Upper lobe of right lung (tissue), 1 donor: ENCODE measurements at places on chromosomes 1 and 21. TPM values are rescaled to one million over a fixed set of nuclear protein-coding genes. Genes with fewer than 3 reads are reported as not detected.

DNA sequence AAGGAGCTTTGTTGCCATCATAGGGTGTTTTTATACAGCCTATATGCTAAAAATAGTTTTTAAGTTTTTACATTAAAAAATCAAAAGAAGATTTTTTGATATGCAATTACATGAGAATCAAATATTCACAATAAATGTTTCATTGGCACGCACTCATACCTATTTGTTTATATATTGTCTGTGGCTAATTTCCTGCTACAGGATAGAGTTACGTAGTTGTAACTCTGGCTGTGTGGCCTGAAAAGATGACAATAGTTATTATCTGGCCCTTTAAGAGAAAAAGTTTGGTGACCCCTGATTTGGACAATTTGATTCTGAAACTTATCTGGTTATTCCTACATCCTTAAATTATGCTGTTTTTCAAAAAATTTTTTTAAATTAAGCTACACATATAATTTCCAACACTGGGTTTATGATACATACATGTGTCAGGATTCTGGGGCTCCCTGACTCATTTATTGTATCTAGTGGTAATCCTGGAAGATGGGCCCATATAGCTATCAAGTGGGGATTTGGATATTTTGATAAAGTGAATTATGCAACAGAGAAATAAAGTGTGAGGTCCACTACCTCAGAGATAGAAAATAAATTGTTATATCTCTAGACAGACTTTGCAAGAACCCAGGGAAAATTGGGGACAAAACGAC is 370.2 kb upstream of the LYPLAL1 start:
- DNase-seq, result no peak

DNA sequence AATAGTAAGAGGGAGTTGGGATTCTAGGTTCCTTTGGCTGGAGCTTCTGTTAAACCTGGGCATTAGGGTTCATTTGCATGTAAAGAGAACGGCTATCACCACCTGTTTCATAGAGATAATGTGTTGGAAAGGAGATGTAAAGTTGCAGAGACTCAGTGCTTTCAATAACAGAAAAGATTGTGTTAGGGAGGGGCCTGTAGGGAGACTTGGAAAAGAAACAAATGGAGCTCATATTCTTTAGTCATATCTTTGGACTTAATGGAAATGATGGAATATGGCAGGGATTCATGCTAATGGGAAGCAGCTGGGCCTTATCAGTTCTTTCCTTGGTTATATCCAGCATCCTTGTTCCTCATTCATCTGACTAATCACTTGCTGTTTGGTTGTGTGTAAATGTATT is 144.9 kb downstream of the CD247 start:
- DNase-seq, result no peak

The OMA1 gene
- 31.3 TPM for total RNA-seq

The GPR37L1 gene
- 0.06 TPM for total RNA-seq

GRCh38 chr1:201481004-201481380 is 12.0 kb upstream of the PHLDA3 start:
- no peak for DNase-seq

The ARMH1 gene
- total RNA-seq, result 5.9 TPM

- DNase-seq, result no peak
Observed at GRCh38 chr1:232978091-232978634, 27.8 kb downstream of the NTPCR start.

The KCNJ9 gene
- total RNA-seq, result not detected

DNA sequence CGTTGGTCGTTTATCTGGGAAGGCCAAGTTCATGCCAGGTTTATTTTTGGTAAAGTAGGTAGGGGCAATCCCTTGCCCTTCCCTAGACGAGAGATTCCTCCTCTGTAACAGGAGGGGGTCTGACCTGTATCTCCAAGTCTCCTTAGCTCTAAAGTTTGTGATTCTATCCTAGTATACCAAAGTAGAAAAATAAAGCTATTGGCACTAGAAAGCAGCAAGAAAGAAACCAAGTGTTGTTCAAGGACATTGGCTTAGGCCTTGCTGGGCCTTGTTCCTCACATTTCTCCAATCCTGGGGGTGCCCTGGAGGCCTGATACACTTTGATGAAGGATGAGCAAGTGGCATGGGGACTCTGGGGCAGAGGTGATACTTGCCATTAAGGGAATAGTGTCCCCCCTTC is 814 bp downstream of the MTARC2 start:
- no peak for DNase-seq

The RNF115 gene
- total RNA-seq, result 15.8 TPM

The S100A11 gene
- total RNA-seq, result 522 TPM

The HES3 gene
- not detected for total RNA-seq

DNA sequence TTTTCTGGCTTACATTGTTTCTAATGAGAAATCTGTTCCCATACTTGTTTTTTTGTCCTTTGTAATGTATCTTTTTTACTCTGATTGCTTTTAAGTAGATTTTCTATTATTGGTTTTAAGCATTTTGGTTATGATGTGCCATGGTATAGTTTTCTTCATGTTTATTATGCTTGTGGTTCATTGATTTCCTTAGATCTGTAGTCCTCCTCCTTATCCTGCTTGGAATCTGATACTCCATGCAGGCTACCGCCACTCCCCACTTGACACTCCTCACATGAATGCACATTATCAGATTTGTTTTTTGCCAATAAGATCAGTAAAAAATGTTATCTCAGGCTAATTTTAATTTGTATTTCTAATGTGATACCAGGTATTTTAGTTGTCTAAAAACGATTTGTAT is 20.8 kb downstream of the UROD start:
- DNase-seq, result no peak

GRCh38 chr1:41497056-41497440 is 12.6 kb upstream of the EDN2 start:
- no peak for DNase-seq

The FAAH gene
- 30.9 TPM for total RNA-seq

GRCh38 chr1:242788771-242789170 is 264.3 kb upstream of the PLD5 start:
- DNase-seq, result no peak

DNA sequence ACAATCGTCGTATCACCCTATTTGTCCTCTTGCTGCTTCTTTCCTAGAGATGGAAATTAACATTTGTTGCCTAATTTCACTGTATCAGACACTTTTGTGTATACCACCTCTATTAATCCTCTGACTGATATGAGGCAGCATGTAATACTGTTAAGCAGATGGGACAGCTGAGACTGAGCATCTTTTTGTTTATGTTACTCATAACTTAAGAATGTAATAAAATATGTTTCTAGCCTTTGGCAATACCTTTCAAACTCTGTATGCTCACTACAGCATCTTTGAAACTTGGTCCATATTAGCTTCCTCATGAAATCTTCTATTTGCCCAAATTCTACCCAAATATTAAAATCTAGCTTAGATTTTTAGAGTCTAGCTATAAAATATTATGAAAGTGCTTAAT is 2.3 kb downstream of the OR14K1 start:
- no peak for DNase-seq

DNA sequence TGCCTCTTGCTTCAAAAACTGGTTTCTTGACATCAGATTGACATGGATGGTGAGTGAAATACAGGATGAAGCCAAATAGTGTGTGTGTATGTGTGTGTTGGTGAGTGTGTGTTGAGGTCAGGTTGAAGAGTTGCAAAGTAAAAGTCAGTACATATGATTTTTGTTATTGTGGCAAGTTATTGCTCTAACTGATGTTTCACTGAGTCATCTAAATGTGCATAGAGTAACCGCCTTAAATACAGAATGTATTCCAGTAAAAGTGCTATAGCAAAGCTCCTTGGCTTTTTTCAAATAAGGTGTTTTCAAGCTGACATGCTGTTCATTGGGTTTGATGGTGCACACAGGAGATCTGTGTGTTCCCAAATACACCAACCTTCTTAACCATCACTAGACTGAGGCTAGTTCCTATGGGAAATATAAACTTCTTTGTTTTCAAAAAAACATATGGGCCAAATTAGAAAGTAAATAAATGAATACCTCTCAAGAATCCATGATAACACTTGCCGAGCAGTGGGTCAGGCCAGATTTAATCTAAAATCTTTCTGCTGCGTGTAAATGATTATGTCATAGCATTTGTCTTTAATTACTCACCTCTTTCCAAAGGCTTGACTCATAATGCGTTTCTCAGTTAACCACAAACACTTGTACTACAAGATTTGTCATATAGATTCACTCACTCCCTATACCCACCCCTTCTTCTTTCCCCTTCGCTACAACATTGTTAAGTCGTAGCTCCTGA is 151.1 kb downstream of the LYPLAL1 start:
- no peak for DNase-seq

DNA sequence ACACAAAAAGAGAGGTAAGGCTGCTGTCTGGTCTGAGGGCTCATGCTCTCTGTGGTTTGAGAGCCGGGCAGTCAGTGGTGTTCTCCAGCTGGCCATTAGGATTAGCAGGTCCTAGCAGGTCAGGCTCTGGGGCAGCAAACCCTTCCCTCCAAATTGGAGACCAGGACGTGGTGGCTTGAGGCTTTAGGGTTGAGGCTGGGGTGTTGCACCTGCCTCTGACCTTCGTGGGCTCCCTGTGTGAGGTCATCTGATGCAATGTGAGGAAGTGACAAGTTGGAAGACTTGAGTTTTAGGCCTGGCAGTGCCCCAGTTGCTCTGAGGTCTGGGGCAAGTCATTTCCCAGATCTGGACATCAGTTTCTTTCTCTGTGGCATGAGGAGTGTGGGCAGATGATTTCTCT is 24.4 kb downstream of the SZRD1 start:
- no peak for DNase-seq

- DNase-seq, result no peak
Observed at GRCh38 chr1:114178936-114179335, 25.3 kb upstream of the SYT6 start.

GRCh38 chr1:207644852-207645634 is at the start of gene CR1L:
TSS of gene CR1L (plus strand) at chr1:207645133. CDS start at chr1:207645234, 101 bp downstream.
- DNase-seq, result peak; percentile 91

DNA sequence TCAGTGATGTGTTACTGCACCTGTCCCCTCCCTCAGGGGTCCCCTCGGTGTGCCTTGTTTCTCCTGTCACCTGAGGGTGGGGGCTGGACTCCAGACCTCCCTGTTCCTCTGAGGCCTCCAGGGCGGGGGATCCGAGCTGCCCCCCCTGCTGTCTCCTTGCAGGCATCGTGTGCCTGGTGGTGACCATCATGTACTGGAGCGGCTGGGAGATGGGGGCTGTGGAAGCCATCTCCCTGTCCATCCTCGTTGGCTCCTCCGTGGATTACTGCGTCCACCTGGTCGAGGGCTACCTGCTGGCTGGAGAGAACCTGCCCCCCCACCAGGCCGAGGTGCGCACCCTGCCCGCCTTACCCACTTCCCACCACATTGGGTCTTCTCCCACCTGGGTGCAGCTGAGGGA is 56.4 kb downstream of the DISP3 start:
- peak; percentile 52 for DNase-seq

DNA sequence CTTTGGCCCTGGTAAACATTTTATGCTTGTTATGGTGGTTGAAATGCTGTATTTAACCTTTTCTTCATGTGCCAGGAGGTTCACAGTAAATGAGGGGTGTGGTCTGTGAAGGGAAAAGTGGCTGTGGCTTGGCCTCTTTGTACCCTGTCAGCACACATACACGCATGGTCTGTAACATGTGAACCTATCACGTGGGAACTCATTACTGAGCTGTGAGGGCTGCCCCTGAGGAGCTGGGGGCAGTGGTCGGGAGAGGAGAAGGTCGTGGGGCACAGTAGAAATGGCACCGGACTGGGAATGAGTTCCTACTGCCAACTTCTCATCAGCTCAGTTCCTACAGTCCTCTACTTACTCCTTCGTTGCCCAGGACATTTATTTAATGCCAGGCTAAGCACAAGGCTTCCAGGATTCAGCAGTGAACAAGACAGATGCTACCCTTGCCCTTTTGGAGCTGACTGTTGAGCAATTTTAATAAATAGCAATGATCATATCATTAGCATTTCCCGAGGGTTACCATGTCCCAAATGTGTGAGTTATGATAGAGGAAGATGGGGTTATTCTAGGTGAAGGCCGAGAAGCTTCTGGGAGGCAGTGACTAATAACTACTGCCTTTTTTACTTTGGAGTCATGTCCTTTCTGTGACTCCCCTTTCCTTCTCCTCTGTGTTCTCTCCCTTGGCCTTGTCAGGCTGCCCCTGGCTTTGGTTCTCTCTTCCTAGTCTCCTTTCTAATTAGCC is 38.8 kb downstream of the DDR2 start:
- DNase-seq, result no peak

DNA sequence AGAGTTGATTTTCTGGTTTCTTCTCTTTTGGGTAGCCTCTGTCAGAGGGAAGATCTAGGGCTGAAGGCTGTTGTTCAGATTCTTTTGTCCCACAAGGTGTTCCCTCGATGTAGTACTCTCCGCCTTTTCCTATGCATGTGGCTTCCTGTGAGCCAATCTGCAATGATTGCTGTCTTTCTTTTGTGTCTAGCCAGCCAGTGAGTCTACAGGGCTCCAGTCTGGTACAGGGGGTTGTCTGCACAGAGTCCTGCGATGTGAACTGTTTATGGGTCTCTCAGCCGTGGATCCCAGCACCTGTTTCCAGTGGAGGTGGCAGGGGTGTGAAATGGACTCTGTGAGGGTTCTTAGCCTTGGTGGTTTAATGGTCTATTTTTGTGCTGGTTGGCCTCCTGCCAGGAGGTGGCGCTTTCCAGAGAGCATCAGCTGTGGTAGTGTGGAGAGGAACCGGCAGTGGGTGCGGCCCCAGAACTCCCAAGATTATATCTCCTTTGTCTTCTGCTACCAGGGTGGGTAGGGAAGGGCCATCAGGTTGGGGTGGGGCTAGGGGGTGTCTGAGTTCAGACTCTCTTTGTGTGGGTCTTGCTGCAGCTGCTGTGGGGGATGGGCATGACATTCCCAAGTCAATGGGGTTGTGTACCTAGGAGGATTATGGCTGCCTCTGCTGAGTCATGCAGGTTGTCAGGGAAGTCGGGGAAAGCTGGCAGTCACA is 81.3 kb upstream of the C21orf91 start:
- no peak for DNase-seq

The HRNR gene
- not detected for total RNA-seq

- no peak for DNase-seq
Observed at GRCh38 chr1:3379934-3380333, 74.5 kb upstream of the ARHGEF16 start.

The SLAMF8 gene
- total RNA-seq, result 34.6 TPM

The CD84 gene
- 20.7 TPM for total RNA-seq

DNA sequence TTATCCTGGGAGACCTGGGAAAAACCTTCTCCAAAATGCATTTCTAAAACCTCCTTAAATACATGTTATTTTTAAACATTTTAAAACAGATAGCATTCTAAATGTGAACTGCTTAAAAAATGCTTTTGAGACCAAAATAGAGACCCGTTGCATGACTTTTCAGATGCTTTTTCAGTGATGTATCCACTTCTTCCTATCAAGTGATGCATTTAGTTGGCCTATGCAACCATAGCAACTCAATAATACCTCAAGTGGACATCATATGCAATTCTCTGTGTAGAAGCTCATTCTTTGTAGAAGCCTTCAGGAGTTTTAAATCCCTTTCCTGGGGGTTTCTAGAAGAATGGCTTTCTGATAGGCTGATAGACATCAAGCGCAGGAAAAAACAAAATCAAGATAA is 94.5 kb upstream of the RAVER2 start:
- no peak for DNase-seq

The BSND gene
- total RNA-seq, result not detected

GRCh38 chr1:65149351-65150107 is 1.5 kb downstream of the AK4 start:
- DNase-seq, result no peak
